ENCODE measurements at places on chromosomes 5 and 9. TPM values are rescaled to one million over a fixed set of nuclear protein-coding genes. Genes with fewer than 3 reads are reported as not detected.
A peak's percentile ranks its signal among the peaks of the same experiment; 100 is the strongest.

Gene TMC1
- polyA plus RNA-seq = 0.25 TPM

DNA sequence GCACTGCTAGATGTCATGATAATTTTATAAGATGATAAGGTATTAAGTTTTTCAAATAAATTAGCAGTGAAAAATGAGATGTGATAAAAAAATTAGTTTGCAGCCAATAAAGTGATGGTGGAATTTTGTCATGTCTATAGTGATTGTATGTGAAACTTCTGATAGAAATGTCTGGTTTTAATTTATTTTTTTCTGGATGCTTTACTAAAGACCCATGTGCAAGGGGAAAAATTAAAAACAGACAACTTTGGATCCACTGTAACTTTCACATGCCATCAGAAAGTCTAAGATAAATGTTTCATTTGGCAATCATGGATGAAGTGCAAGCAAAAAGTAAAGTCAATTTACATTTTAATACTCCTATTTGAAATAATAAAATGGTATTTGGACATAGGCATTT, 4.4 kb upstream of the NDUFS4 start:
- no peak for DNase-seq

DNA sequence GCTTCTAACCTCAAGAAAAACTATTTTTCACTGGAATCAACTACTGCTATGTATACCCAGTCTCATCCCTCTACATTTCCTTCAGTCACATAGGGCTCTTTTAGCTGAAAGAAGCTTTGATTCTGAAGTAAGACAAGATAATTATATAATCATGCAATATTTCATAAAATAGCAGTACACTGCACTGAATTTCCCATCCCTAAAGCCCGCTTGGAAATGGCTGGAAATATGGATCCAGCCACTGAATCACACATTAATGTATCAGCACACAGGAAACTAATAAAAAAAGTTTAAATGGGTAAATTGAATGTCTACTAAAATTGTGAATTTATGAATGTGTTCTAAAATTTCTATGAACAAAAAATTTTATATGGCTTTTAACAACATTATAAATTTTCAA, 808.7 kb downstream of the PTPRD start:
- DNase-seq = no peak

DNA sequence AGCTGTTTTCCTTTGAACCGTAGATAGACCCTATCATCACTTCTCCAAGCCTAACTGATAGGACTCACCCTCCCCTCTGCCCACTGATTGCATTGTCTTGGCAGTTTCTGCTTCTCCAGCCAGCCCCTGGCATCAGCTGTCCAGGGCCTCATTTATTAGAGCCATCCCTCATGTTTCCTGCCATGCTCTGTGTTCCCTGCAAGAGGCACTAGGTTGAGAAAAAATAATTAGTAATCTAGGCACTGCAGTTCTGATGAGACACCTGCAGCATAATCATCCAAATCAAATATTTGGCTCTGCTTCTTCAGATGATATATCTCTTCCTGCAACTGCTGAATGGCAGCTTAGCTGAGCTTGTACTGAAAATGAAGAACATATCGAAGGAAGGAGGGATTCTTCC, 303.0 kb upstream of the TLE4 start:
- DNase-seq = no peak

Gene PRUNE2
- 62.1 TPM for polyA plus RNA-seq

Gene LSM11
- 1.4 TPM for polyA plus RNA-seq

Gene ZFR
- 30.4 TPM for polyA plus RNA-seq

DNA sequence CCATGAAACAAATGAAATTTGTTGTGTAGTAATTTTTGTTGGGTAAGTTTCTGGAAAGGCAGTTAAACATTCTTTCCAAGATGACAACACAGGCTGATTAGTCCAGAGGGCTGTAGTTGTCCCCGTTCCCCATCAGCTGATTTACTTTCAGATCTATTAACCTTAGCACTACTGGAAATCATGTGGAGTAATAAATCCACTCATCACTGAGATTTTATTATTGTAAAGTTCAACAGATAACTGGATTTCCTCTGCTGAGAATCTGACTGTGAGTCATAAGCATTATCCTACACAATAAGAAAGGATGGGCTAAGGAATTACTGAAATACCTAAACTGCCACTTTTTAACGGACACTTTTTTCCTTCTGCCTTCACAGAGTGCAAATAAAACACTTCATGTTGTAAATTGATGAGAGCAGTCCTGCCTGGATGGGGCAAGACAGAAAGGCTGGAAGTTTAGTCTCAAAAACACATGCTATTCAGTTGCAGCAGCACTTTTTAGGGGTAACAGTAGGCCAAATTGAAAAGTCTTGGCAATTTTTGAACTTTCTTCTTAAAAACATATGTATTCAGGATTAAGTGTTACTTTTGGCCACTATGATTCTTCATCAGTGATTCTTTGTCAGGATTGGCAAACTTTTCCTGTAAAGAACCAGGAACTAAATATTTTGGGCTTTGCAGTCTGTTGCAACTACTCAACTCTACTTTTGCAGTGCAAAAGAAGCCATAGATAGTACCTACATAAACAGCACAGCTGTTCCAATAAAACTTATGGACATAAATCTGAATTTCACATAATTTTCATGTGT, 7.0 kb downstream of the STOM start:
- DNase-seq = peak; percentile 79

- no peak for DNase-seq
These were observed 201.7 kb upstream of the TARS1 start for GRCh38 chr5:33238826-33239695.

GRCh38 chr9:109088221-109088620, 31.5 kb downstream of the TMEM245 start:
- DNase-seq = no peak

Gene INSL4
- polyA plus RNA-seq = not detected

GRCh38 chr9:20152151-20152725, 363.4 kb upstream of the SLC24A2 start:
- DNase-seq = no peak

Gene GABRA1
- polyA plus RNA-seq = 0.10 TPM

Gene ADAMTSL1
- not detected for polyA plus RNA-seq

Gene C5orf52
- not detected for polyA plus RNA-seq

DNA sequence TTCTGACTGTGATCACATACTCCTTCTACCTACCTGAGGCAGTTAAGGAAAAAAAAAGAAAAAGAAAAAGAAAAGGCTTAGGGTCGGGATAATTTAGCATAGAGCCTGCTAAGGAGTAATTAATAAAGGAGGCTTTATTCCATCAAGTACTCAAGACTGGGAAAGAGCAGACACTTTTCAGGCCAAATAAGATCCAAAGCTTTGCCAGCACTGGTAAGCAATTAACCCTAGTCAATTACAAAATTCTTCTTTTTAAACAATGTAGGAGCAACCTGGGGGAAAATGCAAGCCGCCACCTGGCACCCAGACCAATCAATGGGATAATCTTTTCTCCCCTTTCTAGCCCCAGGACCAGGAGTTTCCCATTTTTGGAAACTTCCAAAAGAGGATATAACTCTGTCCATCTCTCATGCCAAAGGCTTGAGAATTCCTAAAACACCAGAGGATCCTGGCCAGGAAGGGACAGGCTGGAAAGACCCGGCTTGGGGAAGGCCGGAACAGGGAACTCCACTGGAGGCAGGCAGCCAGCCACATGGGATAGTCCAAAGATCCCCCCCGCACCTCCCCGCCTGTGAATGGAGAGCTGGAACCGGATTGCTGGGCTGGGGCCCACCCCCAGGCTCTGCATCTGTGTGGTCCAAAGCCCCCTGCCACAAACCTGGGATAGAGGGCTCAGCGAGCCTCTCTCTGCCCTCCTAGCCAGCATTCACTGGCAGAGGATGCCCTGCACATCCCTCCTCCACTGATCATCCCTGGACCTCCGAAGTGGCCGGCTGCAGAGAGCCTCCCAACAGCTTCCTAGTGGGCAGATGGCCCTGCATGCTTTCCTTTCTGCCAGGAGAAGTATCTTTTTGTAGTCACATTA, 117.8 kb downstream of the ZNF354C start:
- DNase-seq = no peak

Gene PCDHGA6
- 1.0 TPM for polyA plus RNA-seq

Gene NRG2
- not detected for polyA plus RNA-seq

GRCh38 chr9:33106827-33107621, 30.6 kb upstream of the SMU1 start:
- no peak for DNase-seq

Gene MPDZ
- polyA plus RNA-seq = 0.67 TPM

Gene CDX1
- polyA plus RNA-seq = 219 TPM

GRCh38 chr9:108162664-108163063, 673.1 kb upstream of the KLF4 start:
- no peak for DNase-seq

GRCh38 chr9:113945784-113946183, 69.7 kb downstream of the ZNF618 start:
- no peak for DNase-seq

Gene LCN2
- polyA plus RNA-seq = 5.4 TPM

DNA sequence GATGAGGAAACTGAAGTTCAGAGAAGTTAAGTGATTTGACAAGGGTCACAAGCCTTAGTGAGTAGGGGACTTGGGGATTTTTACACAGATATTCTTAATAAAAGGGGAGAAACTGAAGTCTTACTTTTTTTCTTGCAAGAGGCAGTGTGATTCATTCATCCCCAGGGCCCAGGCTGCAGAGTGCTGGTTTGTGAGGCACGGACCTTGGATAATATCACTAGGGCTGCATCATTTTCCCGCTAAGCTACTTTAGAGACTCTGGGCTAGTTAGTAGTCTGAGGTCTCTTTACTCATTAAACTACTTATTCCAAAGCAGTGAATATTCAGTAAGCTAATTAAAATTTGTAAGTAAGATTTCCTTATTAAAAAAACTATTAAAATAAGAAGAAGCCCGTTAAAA, 195.0 kb downstream of the PBX3 start:
- no peak for DNase-seq

Gene MLANA
- polyA plus RNA-seq = not detected

Gene PCDHB2
- 0.98 TPM for polyA plus RNA-seq

Gene HTR1A
- polyA plus RNA-seq = not detected

DNA sequence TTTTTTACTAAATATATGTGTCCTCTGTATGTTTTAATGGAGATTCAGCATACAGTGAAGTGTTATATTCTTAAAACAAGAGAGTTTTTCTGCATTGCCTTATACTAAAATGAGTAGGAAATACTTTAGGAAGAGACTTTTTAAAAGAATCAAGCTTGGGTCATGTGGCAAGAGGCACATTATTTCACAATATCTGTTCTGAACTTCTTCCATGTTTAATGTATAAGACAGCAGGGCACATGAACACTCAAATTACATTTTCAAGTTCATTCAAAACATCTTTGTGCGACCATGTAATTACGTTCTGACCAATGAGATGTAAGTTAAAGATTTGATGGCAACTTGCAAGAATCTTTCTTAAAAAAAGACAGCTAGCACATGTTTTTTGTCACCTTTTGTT, 1055.9 kb downstream of the NR2F1-AS1 start:
- no peak for DNase-seq

- DNase-seq = no peak
These were observed 42.8 kb upstream of the CDK20 start for GRCh38 chr9:88017096-88017495.

- DNase-seq = no peak
These were observed 11.1 kb downstream of the TTF1 start for GRCh38 chr9:132395560-132395959.

GRCh38 chr5:66139318-66139712, 4.8 kb upstream of the SREK1 start:
- no peak for DNase-seq

DNA sequence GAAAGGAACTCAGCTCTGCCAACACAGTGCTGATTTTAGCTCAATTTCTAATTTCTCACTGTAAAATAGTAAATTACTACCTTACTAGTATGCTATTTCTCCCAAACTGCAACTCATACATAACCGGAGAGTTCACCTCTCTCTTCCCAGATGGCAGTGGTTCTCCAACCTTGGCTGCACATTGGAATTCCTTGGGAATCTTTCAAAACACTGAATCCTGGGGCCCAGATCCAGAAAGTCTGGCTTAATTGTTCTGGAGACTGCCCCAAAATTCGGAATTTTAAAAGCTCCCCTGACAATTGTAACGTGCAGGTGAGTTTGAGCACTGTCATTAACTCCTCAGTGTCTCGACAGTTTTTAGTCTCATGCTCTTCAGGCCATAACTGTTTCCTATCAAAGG, 100.3 kb downstream of the SLC1A3 start:
- DNase-seq = no peak

GRCh38 chr9:101705135-101705661, 33.2 kb downstream of the GRIN3A start:
- peak; percentile 50 for DNase-seq

All from small intestine (tissue), 16 donors.